ENCODE measurements at places on chromosomes 16 and 17.

DNA sequence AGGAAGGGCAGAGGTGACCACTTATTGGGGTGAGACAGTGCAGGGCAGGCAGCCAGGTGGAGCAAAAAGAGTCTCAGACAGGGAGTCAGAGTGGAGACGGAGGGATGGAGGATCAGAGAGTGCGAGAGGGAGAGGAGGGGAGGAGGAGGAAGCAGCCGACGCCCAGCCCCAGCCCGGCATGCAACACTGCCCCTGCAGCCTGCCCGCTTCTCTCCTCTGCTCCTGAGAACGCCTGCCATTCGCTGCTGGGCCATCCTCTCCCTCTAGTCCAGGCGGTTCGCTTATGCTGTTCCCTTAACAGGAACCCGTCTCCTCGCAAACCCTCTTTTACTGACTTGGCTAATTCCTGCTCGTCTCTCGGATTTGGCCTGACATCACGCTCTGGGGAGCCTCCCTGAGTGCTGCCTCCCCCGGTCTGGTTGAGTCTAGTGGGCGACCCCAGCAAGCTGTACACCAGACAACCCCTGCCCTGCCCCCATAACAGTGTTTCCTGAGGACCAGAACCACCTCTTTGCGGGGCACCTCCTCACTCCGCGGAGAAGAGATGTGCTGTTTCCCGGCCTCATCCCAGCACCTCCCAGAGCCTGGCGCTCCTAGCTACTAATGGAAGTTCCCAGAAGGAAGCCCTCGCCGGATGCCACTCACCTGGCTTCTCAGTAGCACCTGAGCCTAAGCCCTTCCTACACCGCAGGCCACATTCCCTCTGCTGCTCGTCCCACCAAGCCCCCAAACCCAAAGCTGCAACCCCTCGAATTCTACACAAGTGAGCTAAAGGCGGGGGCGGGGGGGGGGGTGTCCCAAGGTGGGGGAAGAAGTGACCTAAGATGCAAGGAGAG is 61.2 kb upstream of the CCL1 start:
- DNase-seq: peak; percentile 9

- no peak for DNase-seq
Measured at GRCh38 chr16:74213372-74213771, 83.2 kb upstream of the PSMD7 start.

- no peak for DNase-seq
Measured at GRCh38 chr16:79295746-79296145, 304.8 kb downstream of the MAF start.

GRCh38 chr17:82202981-82203380 is 9.7 kb downstream of the CCDC57 start:
- no peak for DNase-seq

DNA sequence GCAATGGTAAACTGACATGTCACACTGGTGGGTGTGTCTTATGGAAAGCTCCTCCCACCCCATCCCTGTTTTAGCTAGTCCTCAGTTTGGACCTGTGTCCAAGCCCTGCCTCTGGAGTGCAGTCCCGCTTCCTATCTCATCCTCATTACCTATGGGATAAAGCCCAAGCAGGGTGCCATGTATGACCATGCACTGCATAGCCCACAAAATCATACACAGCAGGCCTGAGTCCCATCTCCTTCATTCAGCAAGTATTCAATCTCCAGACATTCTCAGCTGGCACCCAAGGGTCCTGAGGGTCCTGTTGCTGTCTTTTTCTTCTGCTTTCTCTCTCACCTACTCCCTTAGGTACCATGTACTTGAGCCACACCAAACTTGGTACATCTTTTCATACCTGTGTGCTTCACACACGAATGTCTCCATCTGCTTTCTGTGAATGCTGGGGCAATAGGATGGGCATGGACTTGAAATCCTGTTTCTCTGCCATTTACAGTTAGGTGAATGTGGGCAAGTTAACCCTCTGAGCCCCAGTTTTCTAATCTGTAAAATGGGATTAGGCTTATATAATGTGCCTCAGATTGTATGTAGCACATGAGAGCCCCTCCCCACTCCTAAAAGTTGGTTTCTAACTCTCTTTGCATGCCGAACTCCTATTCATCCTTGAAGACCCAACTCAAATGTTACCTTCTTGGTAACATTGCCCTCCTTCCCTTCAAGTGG is 28.5 kb downstream of the TNS4 start:
- no peak for DNase-seq

- no peak for DNase-seq
Measured at GRCh38 chr16:85798283-85798776, 1.0 kb downstream of the EMC8 start.
